ENCODE measurements at places on chromosomes 3 and 15.

DNA sequence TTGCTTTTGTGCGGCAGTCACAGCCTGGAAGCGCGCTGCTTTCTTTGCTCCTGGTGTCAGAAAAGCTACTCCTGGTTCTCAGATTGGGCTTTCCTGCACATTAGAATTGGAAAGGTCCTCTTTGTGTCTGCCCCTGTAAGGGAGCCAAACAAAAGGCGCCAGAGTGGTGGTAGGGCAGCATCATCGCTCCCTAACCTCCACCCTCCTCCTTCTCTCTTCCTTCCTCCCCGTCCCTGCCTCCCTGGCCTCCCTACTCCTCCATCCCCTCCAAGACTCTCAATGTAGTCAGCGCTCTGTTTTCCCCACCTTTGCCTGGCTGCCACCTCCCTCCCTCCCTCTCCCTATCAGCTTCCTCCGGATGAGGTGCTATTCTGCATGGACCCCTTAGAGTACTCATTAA, 65.3 kb downstream of the SH3GL3 start:
- no peak for DNase-seq

- peak; percentile 84 for DNase-seq
Measured at GRCh38 chr15:78023865-78024518, 53.5 kb downstream of the TBC1D2B start.

- DNase-seq = no peak
Measured at GRCh38 chr3:170149016-170149415, 32.5 kb downstream of the PHC3 start.

DNA sequence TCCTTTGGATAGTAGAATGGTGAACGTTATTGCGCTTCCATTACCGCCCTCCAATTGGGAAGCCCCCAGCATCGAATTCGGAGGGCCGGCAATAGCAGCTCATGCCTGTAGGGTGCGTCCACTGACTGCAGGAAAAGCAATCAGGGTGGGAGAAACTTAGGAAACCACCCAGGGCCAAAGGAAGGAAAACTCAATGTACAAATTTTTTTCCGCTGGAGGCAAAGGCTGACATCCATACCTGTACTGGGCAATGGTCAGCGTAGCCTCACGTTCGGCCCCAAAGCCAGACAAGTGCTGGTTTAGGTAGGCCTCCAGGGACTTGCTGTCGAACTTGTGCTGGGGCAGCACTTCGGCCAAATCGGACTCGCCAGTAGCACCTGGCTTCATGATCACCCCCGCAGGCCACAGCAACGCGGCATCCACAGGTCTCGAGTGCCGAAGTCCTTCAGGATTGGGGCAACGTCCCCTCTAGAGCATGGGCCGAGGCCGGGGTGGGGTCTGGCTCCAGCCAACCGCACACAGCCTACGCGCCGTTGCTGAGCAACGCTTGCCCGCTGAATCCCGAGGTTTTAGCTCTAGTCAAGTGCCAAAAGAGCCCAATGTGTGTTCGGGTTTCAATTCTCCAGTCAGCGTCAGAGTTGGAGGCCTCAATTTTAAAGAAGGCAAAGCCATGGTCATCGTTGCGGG, at the start of gene ACAD11:
Gene ACAD11, minus strand, starts transcription at position 445 of the 687 bp plus-strand sequence. Its CDS starts 58 bp downstream, at position 387.
- peak; percentile 85 for DNase-seq

DNA sequence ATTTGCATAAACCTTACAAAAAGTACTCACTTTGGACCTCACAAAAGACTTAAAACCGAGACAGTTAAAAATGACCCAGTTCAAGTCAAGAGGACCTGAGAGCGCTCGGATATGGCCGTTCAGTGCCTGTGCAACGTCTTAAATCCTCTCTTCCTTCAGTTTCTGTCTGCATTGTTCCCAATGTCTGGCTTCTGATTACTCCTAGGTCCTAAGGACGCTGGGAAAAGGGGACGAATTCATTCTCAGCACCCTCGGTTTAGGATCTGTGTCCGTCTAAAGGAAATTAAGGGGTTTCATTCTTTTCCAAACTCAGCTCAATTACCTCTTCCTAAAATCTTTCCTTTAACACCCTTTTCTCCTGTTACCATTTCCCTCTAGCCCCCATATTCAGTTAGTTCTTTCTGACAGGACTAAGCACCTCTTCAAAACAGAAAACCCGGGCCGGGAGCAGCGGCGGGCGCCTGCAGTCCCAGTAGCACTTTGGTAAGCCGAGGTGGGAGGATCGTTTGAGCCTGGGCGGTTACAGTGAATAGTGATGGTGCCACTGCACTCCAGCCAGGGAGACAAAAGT, 970 bp downstream of the DPPA4 start:
- no peak for DNase-seq

GRCh38 chr3:161104561-161105551, at the start of gene B3GALNT1:
B3GALNT1 (minus strand) TSS chr3:161105349; CDS start chr3:161086754, 18,595 bp downstream.
- DNase-seq = peak; percentile 75

- DNase-seq = no peak
Measured at GRCh38 chr3:189897406-189897805, 223.3 kb downstream of the P3H2 start.

- no peak for DNase-seq
Measured at GRCh38 chr3:99857278-99857677, 39.6 kb downstream of the CMSS1 start.

DNA sequence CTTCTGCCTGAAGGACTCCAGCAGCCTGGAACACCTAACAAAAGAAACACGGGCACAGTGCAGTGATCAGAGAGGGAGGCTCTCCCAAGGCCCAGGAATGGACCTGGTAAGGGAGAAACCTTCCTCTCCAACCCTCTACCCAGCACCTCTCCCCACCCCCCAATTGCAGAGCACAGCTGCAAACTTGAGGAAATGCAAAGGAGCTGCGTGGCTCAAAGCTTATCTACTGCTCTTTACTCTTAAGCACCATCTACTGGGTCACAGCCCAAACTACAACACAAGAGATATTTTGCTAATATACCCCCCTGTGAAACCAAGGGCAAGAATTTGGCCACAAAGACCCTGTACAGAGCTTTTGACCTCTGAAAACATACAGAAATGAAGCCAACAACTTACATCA, 328.3 kb downstream of the OXSM start:
- DNase-seq = no peak

GRCh38 chr15:23686466-23687142, 501 bp downstream of the NDN start:
- no peak for DNase-seq

DNA sequence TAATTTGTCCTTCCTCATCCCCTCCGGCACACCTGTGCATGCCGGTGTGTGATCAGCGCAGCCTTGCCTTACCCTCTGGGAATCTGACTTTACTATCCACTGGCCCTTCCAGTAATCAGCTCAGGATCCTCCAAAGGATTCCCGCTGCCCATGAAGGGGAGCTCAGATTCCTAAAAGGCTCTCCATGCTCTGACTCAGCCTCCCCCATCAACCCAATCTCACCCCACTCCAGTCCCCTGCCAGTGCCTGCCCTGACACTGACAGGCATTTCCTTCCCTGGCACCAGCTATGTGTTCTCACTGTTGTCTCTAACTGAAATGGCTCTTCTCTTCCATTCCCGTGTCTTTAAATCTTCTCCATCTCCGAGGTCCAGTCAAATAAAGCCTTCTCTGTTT, 7.3 kb upstream of the BCL2A1 start:
- DNase-seq = no peak
